MG63 (cell line): ENCODE measurements at places on chromosomes 2 and 18. TPM values are rescaled to one million over a fixed set of nuclear protein-coding genes. Genes with fewer than 3 reads are reported as not detected.
A peak's percentile ranks its signal among the peaks of the same experiment; 100 is the strongest.

SCN2A gene
- total RNA-seq: 0.94 and 1.1 TPM in 2 replicates

B3GNT7 gene
- 0.23 TPM in 1 of 2 replicates, not detected in the other for total RNA-seq

DNA sequence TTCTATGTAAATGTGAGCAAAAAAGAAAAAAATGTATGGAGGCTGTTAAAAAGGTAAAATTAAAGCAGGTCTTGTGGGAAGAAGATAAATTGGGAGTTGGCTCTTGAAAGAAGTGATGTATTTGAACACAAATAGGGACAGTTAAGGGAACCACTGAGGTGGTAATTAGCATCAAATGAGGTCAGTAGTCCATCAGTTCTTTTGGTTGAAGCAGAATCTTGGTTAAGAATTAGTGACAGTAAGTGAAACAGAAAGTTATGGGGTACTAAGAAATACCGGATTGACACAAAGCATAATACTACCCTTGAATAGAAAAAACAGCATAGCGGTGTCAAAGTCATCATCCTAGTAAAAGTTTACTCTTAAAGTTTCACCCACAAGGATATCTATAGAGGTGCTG lies 352.6 kb upstream of the VRK2 start:
- DNase-seq: no peak

- DNase-seq: no peak
Measured at GRCh38 chr2:103402336-103402735, 640.5 kb downstream of the TMEM182 start.

DNA sequence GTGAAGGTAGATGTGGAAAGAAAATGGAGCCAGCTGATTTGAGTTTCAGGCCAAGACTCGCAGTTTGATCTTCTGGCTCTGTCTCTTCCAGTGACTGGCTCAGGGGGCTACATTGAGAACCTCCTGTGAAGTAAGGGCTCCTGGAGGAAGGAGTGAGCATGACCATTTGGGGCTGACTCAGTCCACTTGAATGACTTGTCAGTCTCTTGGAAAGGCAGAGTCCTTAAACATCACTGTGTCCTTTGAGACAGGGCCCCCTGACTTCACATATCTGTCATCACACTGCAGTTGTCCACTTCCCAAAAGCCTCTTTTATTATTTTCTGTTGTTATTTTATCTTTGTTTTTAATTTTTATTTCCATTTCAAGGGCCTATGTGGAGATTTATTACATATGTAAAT lies 204.6 kb upstream of the APCDD1 start:
- no peak for DNase-seq

GRCh38 chr2:20617892-20618467 lies 32.9 kb downstream of the HS1BP3 start:
- peak; percentile 98 for DNase-seq

GRCh38 chr2:37654419-37654818 lies 17.0 kb downstream of the CDC42EP3 start:
- no peak for DNase-seq

DNA sequence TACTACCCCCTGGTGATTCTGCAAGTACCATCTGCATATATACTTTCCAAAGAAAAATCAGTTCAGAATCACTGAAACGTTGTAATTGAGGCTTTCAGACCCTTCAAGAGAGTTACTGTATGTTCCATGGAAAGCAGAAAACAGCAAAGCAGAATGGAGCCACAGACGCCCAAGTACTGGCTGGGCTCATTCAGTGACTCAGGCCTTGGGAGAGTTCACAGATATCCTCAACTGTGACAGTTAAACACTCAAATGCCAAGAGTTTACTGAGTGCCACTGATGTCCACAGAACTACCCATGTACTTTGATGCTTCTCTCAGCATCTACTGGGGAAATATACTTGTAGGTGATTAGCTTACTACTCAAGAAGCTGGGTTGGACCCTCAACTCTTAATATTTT lies 303.4 kb downstream of the TCF4 start:
- no peak for DNase-seq

GRCh38 chr2:227460070-227460485 lies 11.9 kb upstream of the AGFG1 start:
- peak; percentile 72 for DNase-seq
